ENCODE measurements at places on chromosomes 13 and 19.
A peak's percentile ranks its signal among the peaks of the same experiment; 100 is the strongest.

- DNase-seq, result no peak
These were observed 3.2 kb upstream of the NKG7 start for GRCh38 chr19:51375504-51376221.

- no peak for DNase-seq
These were observed 1066.7 kb upstream of the PCDH20 start for GRCh38 chr13:62482351-62482750.

- DNase-seq, result peak; percentile 20
These were observed 634 bp upstream of the DIAPH3 start for GRCh38 chr13:60164234-60164889.

GRCh38 chr13:19673473-19674430 is 40.3 kb downstream of the MPHOSPH8 start:
- DNase-seq, result no peak

GRCh38 chr19:33110137-33110910 is 21.6 kb upstream of the WDR88 start:
- DNase-seq, result no peak

GRCh38 chr19:805600-806550 is 8.6 kb downstream of the PTBP1 start:
- no peak for DNase-seq

DNA sequence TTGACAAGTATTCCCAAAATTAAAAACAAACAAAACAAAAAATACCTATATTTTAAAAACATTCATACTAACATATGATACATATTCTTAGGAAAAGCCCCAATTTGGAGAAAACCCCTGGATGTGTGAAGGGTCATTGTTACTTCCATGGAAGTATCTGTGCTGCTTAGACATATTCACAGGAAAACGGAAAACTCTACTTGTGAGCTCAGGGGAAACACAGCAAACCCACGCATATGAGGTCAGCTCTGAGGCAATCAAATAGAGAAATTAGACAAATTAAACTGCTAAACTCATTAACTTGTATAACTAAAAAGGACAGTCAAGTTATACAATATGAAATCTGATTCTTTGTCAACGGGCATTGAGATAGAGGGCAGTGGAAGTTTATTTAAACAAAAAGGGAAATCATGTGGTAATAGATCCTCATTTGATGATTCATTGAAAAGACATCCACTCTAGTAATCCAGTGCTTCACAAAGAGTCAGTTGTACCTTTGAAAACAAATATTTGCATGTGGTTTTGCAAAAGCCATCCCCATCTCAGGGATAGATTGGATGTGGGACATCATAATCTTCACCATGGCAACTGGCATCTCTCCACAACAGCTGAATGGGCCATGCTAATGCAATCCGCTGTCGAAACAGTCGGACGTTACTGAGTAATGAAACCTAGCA is 423.4 kb downstream of the ITGBL1 start:
- DNase-seq, result peak; percentile 39

GRCh38 chr19:27792576-27793127 is 1420.3 kb downstream of the UQCRFS1 start:
- DNase-seq, result no peak

GRCh38 chr13:25727810-25728209 is 324.0 kb downstream of the SHISA2 start:
- DNase-seq, result no peak

- no peak for DNase-seq
These were observed 11.8 kb downstream of the NLRP11 start for GRCh38 chr19:55820037-55820436.

All from fibroblast of skin of right quadriceps (primary cell).